H9 (cell line): ENCODE measurements at places on chromosomes 2 and 18. TPM values are rescaled to one million over a fixed set of nuclear protein-coding genes. Genes with fewer than 3 reads are reported as not detected.

The ALK gene
- not detected in 2 replicates for total RNA-seq

- no peaks in the 10 kb centered on the region for H3K27me3 ChIP-seq
- H3K4me1 ChIP-seq: peaks cover 9% of the 10 kb centered on the region; the same call in 1 of the 2 replicates
- DNase-seq: no peak
- H3K4me3 ChIP-seq: no peak overlapping the region
- no peak overlapping the region for H3K27ac ChIP-seq
Measured at GRCh38 chr2:134079373-134079772, 174.5 kb upstream of the MGAT5 start.

The SULT1C4 gene
- total RNA-seq: 0.86 and 0.96 TPM in 2 replicates

DNA sequence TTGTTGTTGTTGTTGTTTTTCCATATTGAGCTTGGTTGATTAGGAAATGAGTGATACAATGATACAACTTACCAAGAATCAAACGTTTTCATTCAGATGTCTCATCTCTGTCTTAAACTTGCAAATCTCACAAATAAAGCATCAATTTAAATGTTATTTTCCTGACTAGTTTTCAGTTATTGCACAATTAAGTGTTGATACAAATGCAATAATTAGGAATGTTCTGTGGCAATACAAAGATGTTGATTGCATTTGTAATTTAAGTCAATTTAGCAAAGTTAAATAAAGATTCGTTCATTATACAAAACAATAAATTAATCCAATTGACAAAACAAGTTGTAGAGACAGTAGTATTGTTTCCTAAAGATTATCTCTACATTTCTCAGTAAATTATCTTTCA is 392.3 kb upstream of the ZNF804A start:
- no peaks in the 10 kb centered on the region for H3K36me3 ChIP-seq
- H3K27me3 ChIP-seq: no peaks in the 10 kb centered on the region
- DNase-seq: no peak
- no peak overlapping the region for H3K4me3 ChIP-seq

GRCh38 chr18:70024093-70024492 is 76.4 kb upstream of the CD226 start:
- DNase-seq: no peak
- H3K27me3 ChIP-seq: no peaks in the 10 kb centered on the region
- no peaks in the 10 kb centered on the region for H3K4me1 ChIP-seq
- peaks cover 5% of the 10 kb centered on the region; the same call in 2 of the 3 replicates for H3K36me3 ChIP-seq

GRCh38 chr18:55488473-55488872 is 99.5 kb downstream of the TCF4 start:
- peak; percentile 78 for DNase-seq
- peak overlapping the region; percentile 86 for H3K27ac ChIP-seq
- H3K27me3 ChIP-seq: no peaks in the 10 kb centered on the region
- H3K4me1 ChIP-seq: peaks cover 21% of the 10 kb centered on the region; the same call in 1 of the 2 replicates

- H3K36me3 ChIP-seq: peaks cover 2% of the 10 kb centered on the region; the same call in 1 of the 2 replicates
- H3K4me1 ChIP-seq: peaks cover 6% of the 10 kb centered on the region; the same call in 1 of the 2 replicates
- H3K4me3 ChIP-seq: no peak overlapping the region
- no peaks in the 10 kb centered on the region for H3K27me3 ChIP-seq
- DNase-seq: no peak
Measured at GRCh38 chr2:47034973-47035609, 119.5 kb upstream of the MCFD2 start.

The LYPD1 gene
- total RNA-seq: 10.6 and 11.2 TPM in 2 replicates

The MYO3B gene
- 0.63 and 0.86 TPM in 2 replicates for total RNA-seq

DNA sequence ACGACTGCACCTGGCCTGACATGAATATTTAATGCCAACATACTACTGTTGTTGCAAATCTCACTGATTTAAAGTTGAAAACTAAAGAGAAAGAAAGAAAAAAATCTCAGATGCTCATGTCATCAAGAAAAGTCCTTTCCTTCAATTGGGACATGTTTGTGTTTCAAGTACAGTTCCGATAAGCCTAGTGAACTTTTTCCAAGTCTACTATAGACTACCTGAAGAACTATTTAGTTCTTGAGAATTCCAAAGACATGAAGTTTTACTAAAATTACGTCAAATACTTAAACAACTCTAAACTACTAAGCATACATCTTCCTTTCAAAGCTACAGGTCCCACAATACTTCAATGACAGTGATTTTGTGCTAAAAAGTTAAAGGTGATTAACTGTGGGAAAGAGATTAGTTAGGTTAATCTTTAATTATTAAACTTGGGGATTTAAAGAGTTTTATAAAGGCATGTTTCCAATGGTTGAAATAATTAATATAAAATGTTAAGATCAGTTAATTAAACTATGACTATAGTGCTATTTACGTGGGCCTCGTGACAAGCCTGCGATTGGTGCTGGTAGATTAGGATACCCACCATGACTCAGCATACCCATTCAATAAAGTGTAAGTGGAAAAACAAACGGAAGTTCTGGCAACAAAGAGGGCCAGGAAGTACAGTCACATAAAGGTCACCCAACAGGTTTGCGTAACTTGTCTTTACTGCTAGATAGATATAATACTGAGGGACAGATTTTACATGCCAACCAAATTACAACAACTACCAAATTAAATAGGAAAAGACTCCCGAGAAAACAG is 55.5 kb downstream of the SEPTIN10 start:
- H3K36me3 ChIP-seq: peaks cover 53% of the 10 kb centered on the region
- no peak overlapping the region for H3K4me3 ChIP-seq
- H3K4me1 ChIP-seq: no peaks in the 10 kb centered on the region
- H3K27me3 ChIP-seq: no peaks in the 10 kb centered on the region
- H3K27ac ChIP-seq: no peak overlapping the region
- no peak for DNase-seq

GRCh38 chr2:215826376-215826775 is 187.0 kb downstream of the MREG start:
- no peaks in the 10 kb centered on the region for H3K4me1 ChIP-seq
- H3K4me3 ChIP-seq: no peak overlapping the region
- H3K27me3 ChIP-seq: no peaks in the 10 kb centered on the region

DNA sequence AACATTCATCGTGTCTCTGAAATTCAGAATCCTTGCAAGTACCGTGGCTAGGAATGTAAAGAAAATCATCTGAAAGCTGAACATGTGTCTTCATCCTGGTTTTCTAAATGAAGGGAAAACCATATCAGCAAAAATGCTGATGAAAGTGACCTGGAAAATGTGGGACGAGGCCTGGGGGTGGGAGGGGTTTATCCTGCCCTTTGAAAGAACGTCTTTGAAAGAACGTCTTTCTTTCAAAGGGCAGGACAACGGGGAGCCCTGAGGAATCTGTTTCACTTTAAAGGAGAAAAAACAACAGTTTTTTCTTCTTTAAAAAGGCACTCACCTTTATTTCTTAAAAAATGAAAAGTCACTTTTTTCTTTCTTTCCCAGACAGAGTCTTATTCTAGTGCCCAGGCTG is 185.2 kb downstream of the ALPK2 start:
- H3K27ac ChIP-seq: no peak overlapping the region
- H3K36me3 ChIP-seq: 0 out of 3 replicates have a peak, but pooled peaks cover 2% of the 10 kb centered on the region
- no peaks in the 10 kb centered on the region; the same call in 1 of the 2 replicates for H3K27me3 ChIP-seq
- no peak overlapping the region for H3K4me3 ChIP-seq

DNA sequence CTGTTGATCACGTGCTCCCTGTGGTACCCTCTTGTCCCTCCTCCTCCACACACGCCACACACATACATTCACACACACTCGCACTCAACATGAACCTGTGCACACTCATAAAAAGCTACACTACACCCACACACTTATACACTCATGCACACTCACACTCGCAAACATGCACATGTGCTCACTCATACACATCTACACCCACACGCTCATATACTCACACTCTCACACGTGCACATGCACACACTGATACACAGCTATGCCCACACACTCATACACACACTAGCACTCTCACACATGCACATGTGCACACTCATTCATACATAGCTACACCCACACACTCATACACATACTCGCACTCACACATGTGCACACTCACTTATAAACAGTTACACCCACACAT is 113.6 kb downstream of the LRATD1 start:
- no peaks in the 10 kb centered on the region for H3K27me3 ChIP-seq
- H3K4me3 ChIP-seq: no peak overlapping the region
- no peaks in the 10 kb centered on the region for H3K4me1 ChIP-seq
- no peaks in the 10 kb centered on the region for H3K36me3 ChIP-seq
- DNase-seq: no peak
- H3K27ac ChIP-seq: no peak overlapping the region

DNA sequence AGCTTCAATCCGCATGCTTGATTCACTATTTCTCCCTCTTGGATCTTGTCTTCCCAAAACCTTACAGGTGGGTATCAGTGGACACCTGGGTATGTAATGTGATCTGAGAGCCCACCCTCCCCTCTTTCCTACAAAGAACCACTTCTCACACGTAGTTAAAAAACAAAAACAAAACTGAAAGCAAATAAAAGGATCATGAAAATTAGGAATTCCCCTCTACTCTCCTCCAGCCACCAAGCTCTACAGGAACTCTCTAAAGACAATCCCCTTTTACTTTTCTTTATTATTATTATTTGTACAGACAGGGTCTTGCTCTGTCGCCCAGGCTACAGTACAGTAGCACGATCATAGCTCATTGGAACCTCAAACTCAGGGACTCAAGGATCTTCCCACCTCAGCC is 40.8 kb upstream of the MYO1B start:
- H3K27ac ChIP-seq: no peak overlapping the region
- H3K36me3 ChIP-seq: no peaks in the 10 kb centered on the region
- DNase-seq: no peak
- H3K4me3 ChIP-seq: no peak overlapping the region
